ENCODE measurements at places on chromosomes 1 and 21. TPM values are rescaled to one million over a fixed set of nuclear protein-coding genes. Genes with fewer than 3 reads are reported as not detected.

KCNE2 gene
- not detected for total RNA-seq

REN gene
- not detected for total RNA-seq

PLA2G2E gene
- not detected for total RNA-seq

CYP4X1 gene
- 0.17 TPM for total RNA-seq

CLCA4 gene
- not detected for total RNA-seq

SERPINC1 gene
- not detected for total RNA-seq

CYP2J2 gene
- total RNA-seq, result 0.19 TPM

TEDDM1 gene
- total RNA-seq, result not detected

IGSF21 gene
- 1.7 TPM for total RNA-seq

CFAP126 gene
- total RNA-seq, result not detected

DNA sequence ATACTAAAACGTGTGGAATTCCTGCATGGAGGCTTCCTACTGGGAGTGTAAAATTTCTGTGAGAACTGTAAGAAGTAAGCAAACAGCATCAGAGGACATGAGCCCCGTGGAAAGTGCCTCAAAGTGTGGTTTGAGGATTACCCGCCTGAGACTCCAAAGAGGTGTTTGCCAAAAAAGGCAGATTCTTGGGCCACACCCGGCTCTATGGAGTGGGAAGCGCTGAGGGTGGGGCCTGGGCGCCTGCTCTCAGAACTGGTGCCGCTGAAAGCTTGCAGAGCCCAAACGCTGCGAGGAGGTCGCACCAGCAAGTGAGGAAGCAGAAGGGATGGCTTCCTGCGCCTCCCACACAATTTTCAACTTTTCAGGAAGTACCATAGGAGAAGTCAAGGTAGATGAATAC lies 43.0 kb upstream of the PSEN2 start:
- no peak for DNase-seq

GRCh38 chr1:244242446-244242845 lies 191.4 kb downstream of the ZBTB18 start:
- no peak for DNase-seq

DNA sequence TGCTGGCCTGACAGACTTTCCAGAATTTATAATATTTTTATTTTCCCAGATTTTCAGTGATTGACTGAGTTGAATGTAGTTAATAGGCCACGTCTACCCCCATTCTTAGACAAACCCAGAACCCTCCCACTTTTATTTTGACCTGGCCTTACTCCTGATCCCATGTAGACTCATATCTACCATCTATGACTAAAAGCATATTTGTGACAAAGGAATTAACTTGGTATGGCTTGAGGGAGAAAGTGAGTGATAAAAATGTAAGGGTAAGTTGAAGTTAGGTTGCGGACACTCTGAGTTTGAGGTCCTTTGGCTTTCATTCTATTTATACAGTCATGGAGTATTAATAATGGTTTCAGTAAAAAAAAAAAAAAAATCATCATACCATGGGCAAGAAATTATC lies 168.4 kb downstream of the KCNK2 start:
- no peak for DNase-seq

DNA sequence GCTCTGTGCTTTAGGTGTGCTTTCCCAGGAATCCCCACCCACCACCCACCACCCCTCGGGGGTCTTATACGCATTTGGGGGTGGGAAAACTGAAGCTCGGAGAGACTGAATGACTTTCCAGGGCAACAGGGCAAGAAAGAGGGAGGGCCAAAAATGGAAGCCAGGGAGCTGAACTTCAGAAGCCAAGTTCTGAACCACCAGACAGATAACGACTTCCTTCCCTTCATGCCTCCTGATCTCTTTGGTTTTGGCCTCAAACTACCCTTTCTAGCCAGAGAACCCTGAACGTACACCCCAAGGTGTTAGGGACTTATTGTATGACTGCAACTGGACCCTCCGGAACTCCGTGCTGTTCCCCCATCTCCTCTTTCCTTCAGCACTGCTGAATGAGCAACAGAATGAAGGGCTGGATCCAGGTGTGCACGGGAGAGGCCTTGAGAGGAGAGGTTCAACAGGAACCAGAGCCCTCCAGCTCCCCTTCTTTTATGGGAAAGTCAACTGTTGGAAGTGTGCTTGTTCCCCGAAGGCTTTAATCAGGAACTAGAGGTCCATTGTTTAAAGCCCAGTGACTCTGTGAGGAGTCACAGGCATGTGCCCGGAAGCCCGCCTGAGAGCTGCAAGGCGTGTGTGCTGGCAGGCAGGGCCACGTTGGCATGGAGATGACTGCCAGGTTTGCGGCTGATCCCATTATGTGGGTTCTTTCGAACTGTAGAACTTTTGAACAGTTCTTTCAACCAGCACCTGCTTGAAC lies 3.1 kb downstream of the BACE2 start:
- no peak for DNase-seq

GRCh38 chr1:1144843-1145546 lies 28.7 kb upstream of the TTLL10 start:
- DNase-seq, result no peak

DNA sequence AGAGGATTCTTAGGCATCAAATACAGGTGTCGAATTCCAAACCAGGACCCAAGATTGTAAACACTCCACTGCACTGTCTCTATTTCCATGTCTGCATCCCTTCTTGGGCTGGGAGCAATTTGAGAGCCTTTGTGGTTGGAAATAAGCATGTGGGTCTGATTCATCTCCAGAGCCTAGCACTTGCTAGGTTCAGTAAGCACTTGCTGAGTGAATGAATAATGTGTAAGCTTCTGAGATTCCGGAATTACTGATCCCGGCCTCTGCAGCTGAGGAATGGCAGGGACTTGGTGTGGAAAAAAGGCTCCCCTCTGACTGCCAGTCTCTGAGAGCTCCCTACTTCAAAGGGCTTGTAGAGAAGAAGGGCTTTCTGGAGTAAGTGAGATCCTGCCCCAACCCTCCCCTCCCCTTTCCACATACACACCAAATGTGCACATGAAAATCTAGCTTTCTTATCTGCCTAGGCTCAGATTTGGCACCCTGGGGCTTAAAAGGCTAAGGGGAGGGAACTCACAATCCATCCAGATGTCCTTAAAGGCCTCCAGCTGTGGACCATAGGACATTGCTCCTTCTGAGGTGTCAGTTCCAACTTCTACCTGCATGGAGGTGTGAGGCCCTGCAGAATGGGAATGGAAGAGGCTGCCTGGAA lies 39.6 kb upstream of the TRABD2B start:
- DNase-seq, result no peak

DNA sequence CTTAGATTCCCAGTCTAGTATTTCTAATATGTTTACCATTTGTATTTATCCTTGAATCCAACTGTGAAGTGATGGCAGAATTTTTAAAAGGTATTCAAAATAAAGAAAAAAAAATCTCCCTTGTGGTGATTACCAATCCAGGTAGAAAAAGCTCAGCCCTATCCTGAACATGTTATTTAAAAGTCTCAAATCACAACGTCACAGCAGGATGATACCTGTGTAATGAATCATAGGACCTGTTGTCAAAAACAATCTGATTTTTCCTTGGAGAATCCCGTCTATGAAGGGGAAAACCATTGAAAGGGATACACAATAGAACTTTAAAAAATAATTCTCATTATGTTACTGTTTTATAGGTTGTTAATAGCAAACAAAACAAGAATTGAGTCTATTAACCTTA lies 76.9 kb upstream of the LBR start:
- DNase-seq, result no peak

- no peak for DNase-seq
These were observed 10.3 kb upstream of the KCNE1 start for GRCh38 chr21:34522284-34522683.

DNA sequence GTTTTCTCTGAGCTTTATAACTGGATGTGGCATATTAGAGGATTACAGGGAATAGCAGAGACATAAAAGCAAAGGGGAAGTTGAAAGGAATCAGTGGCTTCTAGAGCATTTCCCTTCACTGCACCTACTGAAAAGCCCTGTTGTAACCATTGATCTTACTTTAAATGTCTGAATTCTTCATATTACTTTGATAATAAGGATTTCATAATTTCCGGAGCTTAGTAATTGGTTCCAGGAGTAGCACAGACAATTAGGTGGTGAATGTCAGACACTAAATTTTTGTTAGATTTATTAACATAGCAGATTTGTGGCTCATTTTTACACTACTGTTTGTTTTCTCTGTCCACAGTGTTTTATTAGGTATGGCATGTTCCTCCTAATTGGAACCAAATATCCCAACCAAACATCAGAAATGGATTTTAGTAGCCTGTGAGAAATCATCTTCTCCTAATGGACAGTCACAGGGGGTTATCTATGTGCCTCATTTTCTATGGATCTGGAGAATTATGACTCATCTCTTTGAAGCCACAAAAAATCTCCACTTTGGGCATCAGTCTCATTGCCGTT lies 100.5 kb downstream of the GIPC2 start:
- no peak for DNase-seq

DNA sequence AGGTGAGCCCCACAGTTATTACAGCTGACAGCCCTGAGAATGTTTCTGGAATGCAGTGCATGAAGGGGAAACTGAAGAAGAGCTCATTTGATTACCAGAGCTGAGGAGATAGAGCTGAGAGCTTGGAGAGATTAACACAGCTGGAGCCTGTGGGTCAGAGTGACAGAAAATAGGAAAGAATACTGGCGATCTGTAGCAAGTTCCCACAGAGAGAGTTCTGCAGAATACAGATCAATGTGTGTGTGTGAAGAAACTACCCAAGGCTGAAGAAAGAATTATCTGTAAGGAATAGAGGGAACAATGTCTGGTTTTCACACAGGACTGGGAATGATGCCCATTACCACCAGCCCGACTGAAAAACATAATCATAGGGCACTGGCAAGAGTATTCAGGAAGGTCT lies 103.6 kb upstream of the SNX7 start:
- peak; percentile 80 for DNase-seq

DNA sequence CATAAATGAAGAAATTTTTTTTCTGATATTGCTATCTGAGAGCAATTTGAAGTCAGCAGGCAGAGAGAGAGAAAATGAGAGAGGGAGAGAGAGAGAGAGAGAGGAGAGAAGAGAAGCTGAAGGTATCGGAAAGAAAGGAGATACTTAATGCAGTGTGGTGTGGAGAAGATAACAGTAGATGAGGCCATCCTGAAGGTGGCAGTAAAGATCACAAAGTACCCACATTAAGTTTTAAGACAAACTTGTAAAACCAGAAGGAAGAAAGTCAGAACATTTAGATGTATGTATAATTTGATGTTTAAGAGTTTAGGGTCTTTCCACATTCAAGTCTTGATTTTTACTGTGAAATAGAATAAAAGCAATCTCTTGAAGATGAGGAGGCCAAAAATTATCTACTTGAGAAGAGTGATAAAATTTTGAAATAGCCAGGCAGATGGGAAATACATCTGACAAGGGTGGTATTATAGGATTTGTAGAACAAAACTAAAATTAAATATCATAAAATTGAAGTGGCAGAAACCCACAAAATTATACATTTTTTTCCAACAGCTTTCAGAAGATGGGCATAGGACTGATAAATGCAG lies 1753.4 kb downstream of the MRPL39 start:
- no peak for DNase-seq

DNA sequence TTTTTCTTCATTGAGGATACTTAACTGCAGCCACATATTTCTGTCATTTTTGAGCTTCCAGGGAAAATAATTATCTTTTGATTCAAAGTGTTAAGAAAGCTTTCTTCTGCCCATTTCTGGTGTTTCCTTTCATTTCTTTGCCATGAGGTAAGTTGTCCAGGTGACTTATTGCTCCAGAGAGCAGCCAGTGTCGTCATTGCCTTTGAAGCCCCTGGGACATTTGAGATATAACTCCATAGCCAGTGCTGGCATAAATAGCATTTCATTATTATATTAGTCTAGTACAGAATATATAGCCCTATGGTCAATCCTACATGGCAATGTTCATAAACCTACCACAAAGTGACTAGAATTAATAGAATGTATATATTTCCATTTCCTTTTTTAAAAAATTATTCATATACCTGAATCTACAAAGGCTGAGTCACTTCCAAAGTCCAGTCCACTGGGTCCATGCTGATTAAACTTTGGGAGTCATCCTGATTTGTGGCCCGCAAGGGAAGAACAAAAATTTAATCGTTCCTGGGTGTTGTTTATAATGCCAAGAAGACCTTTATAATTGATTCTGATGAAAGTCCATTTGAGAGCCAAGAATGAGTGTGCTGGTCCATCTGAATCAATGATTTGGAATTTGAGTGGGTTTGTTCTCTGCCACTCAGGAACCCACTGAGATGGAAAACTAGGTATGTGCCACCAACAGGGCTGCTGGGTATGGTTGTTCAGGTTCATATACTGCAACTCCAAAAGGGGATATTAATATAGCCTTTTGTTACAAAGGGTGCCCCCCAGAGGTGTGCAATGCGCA lies 221.8 kb upstream of the PLXNA2 start:
- DNase-seq, result no peak

GRCh38 chr1:52928015-52928404 lies 934 bp downstream of the SCP2 start:
- DNase-seq, result no peak

DNA sequence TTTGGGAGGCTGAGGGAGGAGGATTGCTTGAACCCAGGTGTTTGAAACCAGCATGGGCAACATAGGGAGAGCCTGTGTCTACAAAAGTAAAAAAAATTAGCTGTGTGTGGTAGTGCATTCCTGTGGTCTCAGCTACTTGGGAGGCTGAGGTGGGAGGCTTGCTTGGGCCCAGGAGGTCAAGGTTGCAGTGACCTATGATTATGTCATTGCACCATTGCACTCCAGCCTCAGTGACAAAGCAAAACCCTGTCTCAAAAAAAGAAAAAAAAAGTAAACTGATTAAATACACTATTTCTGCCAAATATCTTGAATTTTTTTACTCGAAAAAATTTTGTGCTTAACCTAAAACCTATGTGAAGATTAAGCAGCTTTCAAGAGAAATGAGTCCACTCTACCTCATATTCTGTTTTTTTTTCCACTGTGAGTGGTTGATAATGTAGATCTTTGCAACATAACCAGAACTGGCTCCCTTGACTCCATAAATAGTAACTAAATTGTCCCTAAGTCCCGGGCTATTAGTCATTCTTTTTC lies 19.4 kb upstream of the ZNF281 start:
- DNase-seq, result no peak
